CD4-positive, alpha-beta T cell treated with Interleukin-17A for 1 hour (primary cell): ENCODE measurements at places on chromosomes 7 and 10.

DNA sequence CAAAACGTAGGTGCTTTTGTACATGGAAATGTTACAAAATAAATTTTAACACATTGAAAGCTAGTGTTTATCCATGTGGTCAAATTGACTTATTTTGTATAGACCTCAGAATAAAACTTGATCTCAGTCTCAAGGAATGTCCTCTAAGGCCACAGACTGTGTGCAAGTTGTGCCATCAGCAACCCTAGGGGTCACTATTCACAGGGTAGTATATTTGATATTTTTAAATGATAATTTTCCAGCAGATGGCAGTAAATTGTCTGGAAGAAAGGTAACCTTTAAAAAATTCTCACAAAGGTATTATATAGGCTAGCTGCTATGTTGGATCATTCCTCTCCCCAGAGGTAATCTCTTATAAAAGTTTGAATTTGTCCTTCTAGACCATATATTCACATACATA, 12.9 kb upstream of the SNX10 start:
- DNase-seq, result peak; percentile 50

DNA sequence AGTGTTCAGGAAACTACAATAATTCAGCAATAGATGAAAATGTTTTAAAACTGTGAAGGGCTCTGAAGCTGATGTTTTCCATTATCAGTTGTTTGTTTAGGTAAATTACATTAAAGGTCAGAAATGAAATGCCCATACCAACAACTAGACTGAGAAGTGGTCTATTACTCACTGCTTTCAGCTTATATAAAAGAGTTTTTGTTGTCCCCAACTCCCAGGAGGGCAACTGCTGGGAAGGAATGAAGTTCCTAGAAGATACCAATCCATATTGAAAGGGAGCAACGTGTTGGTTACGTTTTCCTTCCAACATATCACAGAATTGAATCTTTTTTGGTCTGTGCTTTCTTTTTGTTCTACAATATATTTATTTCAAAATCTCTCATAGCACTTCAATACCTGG, 330.6 kb upstream of the LRRN3 start:
- no peak for DNase-seq

DNA sequence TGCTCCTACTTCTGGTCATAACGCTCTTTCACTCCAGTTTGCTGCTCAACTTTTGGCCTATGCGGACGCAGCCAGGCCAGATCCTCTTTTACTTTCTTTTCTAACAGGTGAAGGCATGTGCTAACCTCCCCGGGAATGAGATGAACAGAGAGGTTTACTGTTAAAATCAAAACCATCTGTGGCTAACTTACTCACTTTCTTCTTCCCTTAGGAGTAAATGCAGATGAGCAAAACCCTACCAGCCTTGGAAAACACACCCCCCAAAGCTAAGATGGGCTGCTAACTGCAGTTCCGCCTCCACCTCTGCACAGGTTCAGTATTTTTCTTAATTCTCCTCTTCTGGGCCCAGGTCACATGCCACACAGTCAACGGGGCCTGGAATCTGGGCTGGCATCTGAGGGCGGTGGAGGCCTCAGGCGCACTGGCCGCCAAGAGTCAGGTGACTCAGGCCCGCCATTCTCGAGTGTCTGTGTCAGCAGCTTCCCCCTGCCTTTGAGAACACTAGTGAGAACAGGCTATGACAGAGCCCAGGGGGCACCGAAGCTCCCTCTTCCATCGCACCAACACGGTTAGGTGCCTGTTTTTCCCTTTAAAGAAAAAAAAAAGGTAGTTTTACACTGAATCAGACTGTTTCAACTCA, 11.1 kb downstream of the FAM53B start:
- peak; percentile 59 for DNase-seq

- DNase-seq, result no peak
These were observed 69.6 kb upstream of the GATA3 start for GRCh38 chr10:7984896-7985295.

DNA sequence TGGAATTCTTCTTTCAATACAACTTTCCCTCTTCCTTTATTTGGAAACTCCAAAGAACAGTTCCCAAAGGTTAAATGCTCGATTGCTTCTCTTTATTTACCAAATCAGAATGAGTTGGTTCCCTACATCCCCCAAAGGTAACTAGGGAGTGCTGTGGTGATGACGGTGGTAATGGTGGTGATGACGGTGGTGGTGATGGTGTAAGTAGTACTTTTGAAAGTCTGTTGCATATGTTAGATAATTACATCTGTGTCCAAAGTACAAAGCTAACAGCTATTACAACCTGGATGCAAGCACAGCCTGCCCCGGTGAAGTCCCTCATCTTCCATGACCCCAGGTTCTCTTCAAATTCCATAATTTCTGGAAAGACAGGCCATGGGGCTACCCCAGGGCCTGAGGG, 115.1 kb downstream of the TNS3 start:
- DNase-seq, result no peak

DNA sequence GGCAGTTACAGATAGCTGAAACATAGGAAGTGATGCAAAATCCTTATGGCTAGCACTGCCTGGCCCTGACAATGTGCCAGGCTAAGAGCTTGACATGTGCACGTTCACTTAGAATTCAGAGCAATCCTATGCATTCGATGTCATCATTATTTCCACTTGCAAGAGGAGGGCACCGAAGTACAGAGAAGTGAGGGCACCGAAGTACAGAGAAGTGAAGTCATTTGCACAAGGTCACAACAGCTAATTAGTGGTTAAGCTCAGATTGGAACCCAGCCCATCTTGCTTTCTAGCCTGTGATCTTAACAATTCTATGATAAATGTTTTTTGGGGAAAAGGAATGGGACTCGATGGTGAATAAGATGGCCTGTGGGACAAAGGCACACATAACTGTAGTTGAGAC, 73.4 kb downstream of the ARHGAP22 start:
- DNase-seq, result no peak

- DNase-seq, result no peak
These were observed 86.8 kb upstream of the CSTF2T start for GRCh38 chr10:51786016-51786683.

DNA sequence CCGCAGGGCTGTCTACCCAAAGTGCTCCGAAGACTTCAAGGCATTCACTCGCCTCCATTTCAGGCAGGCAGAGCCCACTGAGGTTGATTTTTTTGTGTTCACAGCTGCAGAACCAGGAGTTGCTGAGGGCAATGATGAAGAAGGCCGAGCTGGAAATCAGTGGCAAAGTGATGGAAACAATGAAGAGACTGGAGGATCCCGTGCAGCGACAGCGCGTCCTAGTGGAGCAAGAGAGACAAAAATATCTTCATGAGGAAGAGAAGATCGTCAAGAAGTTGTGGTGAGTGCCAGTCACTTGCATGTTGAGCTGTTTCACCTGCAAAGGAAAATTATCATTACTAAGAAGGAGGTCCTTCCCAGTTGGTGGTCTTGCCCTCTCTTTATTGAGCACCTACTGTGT, 210.5 kb downstream of the ARHGAP21 start:
- no peak for DNase-seq
